T-helper 1 cell treated with Interleukin-12 subunit alpha and Interleukin-12 subunit beta and Interleukin-4 antibody, amounts not matched to agents 30 ng/mL and 1 ng/mL, for 36 hours (primary cell): ENCODE measurements at places on chromosomes 5 and 9. TPM values are rescaled to one million over a fixed set of nuclear protein-coding genes. Genes with fewer than 3 reads are reported as not detected.

The FST gene
- total RNA-seq, result not detected in 2 replicates

The CYLC2 gene
- total RNA-seq, result not detected in 2 replicates

The SHISAL2B gene
- total RNA-seq, result not detected in 2 replicates

The UBLCP1 gene
- 31.9 and 33.4 TPM in 2 replicates for total RNA-seq

The NRG2 gene
- 0.27 TPM in 1 of 2 replicates, not detected in the other for total RNA-seq

The AJM1 gene
- 8.1 and 8.8 TPM in 2 replicates for total RNA-seq

The FCHO2 gene
- 0.66 and 1.4 TPM in 2 replicates for total RNA-seq

The HOMER1 gene
- total RNA-seq, result 3.1 and 3.7 TPM in 2 replicates
